MG63 (cell line): ENCODE measurements at places on chromosomes 11 and 22. TPM values are rescaled to one million over a fixed set of nuclear protein-coding genes. Genes with fewer than 3 reads are reported as not detected.

DNA sequence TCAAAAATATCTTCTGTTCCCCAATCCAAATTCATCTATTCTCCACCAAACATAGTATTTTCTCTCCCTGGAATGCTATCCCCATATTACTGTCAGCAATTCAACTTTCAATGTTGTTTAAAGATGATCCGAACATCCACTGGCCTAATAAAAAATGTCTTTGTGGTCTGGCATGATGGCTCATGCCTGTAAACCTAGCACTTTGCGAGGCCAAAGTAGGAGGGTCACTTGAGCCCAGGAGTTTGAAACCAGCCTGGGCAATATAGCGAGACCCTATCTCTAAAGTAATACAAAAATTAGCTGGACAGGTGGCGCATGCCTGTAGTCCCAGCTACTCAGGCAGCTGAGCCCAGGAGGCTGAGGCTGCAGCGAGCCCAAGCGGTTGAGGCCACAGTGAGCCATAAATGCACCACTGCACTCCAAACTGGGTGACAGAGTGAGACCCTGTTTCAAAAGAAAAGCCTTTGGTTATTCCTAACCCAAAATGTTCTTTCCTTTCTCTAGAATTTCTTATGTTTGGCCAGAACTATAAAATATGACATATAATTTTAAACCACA lies 29.8 kb downstream of the SIK3 start:
- no peak for DNase-seq

- no peak for DNase-seq
Measured at GRCh38 chr22:29870574-29870973, 12.4 kb upstream of the MTMR3 start.

- DNase-seq: no peak
Measured at GRCh38 chr11:128898580-128899344, 7.6 kb downstream of the KCNJ5 start.

GRCh38 chr11:128412847-128413791 lies 174.2 kb downstream of the ETS1 start:
- no peak for DNase-seq

DNA sequence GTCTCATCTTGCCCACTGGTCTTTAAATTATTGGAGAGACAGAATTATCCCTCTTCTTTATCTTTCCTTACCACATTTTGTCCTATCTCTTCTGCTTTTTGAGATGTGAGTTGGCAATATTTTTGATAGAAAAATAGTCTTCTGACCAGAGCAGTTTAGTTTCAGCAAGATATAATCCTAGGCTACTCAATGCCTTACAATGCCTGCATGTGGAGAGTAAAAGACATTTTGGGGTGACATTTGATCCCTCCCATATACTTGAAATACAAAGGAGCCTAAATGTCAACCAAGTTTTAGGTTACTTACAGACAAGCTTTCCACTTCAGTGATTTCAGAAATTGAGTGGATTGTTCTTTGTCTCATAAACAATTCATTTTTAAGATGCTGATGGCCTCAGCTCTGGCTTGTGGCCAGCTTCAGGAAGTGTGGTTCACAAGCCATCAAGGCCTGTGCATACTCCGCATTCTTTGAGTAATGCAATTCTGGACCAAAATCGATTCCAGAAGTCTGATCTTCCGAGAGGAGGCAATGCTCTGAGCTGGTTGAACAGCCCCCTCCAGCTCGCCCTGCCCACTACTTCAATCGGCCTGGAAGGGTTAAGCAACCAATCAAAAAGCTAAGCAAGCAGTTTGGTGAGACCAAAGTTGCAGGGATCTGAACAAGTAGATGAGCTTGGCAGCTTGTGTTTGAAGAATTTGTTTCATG lies 274.4 kb downstream of the BLID start:
- DNase-seq: peak; percentile 35

DNA sequence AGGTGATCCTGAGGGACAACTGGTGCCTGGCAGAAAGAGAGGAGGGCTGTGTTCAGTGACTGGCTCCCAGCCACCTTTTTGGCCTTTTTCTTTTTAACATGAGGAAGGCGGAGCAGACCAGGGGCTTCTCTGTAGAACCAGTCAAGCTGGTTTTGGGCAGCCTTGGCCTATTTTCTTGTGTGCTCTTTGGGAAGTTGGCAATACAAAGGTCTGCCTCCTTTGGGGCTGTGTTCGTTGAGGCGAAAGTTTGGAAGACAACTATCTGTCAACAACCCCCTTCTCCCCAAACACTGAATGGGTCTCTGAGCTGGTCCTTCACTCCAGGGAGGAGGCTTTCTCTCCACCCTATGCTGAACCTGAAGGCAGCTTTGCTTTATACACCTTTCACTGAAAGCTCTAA lies 8.5 kb downstream of the MARK2 start:
- no peak for DNase-seq

DNA sequence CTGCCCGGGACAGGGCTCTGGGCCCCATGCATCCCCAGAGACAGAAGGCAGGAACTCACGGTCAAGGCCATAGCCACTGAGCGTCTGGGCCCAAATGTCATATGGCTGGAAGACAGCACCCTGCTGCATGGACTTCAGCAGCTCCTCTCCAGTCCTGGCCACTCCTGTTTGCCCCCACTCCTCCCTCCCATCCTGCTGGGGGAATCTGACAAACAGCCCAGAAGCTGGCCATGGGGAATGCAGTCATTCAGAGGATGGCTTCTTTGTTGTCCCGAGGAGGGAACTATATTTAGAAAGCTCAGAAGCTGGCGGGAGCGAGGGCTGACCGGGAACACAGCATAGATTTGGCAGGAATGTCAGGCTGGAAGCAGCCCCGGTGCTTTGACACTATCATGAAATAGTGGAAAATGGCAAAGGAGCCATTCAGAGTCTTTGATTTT lies 35.0 kb downstream of the DKK3 start:
- DNase-seq: peak; percentile 71

The GLYAT gene
- not detected in 2 replicates for total RNA-seq

The RCOR2 gene
- total RNA-seq: 0.03 TPM in 1 of 2 replicates, not detected in the other

The RAPSN gene
- 0.16 TPM in 1 of 2 replicates, not detected in the other for total RNA-seq

The TRPM5 gene
- total RNA-seq: not detected in 2 replicates

The SHISAL1 gene
- total RNA-seq: 37.9 and 49.6 TPM in 2 replicates
